Erythroblast (primary cell): ENCODE measurements at places on chromosomes 7 and 10.

- DNase-seq = peak; percentile 36
Measured at GRCh38 chr10:95308389-95309302, 17.8 kb upstream of the PDLIM1 start.

GRCh38 chr7:41699516-41699915, 3.4 kb downstream of the INHBA start:
- no peak for DNase-seq

GRCh38 chr7:143018931-143019330, 8.0 kb downstream of the OR9A2 start:
- no peak for DNase-seq

DNA sequence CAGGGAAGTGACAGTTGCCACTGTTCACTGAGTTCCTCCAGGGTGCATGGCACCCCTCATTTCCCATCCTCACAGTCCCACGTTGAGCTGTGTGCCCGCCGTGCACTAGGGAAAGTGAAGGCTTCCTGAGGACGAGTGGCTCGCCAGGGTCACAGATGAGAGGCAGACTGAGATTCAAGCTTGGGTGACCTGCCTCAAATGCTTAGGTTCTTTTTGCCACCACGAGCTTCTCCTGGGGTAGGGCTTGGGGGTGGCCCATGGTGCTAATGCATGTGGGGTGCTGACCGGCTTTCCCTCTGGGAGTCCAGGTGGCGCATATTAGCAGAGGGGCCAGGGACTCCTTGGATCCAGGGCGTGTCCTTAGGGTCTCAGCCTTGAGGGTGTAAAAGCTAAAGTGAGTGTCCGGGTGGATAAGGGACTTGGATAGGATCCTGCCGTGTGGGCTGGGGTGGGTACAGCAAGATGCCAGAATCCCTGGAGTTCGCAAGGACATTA, 1.9 kb downstream of the CALHM2 start:
- no peak for DNase-seq

DNA sequence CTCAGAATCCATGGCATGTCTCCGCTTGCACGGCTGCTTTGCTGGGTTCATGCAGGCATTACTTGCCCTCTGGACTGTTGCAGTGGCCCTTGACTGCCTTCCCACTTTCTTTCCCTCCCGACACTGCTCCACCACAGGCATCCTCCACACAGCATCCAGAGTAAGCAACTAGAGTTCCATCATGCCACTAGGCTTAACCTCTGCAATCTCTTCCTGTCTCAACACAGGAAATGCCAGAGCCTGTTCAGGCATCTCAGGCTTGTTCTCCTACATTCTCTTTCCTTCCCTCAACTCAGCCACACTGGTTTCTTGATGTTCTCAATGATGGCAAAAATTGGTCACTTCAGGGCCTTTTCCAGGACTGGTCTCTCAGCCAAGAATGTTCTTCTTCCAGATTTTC, 284.5 kb upstream of the KLF6 start:
- DNase-seq = no peak

- no peak for DNase-seq
Measured at GRCh38 chr10:8405596-8405995, 351.1 kb downstream of the GATA3 start.

GRCh38 chr7:6433784-6434615, 13.8 kb downstream of the DAGLB start:
- no peak for DNase-seq

- DNase-seq = no peak
Measured at GRCh38 chr10:119278126-119278709, 70.8 kb downstream of the GRK5 start.

DNA sequence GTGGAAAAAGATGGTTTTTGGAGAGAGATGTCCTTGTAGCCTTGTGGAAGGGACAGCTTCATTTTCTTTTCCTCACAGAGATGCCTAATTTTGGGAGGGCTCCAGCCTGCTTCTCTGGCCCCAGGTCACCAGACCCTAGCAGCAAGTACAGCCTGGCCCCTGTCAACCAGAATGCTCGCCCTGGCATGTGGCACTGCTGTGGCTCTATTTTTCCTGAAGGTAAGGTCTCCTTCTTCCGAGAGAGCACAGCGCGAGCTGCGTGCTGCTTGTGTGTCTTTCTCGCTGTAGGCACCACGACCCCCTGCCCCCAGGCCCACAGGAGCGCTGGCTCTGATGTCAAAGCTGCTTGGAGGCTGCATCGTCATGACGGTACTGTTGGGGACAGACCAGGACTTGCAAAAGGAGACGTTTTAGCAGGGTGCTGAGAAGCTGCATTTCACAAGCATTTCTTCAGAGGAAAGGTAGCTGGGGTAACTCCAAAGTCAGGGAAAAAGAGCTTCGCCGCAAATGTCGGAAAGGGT, 58.7 kb downstream of the CLEC2L start:
- no peak for DNase-seq

DNA sequence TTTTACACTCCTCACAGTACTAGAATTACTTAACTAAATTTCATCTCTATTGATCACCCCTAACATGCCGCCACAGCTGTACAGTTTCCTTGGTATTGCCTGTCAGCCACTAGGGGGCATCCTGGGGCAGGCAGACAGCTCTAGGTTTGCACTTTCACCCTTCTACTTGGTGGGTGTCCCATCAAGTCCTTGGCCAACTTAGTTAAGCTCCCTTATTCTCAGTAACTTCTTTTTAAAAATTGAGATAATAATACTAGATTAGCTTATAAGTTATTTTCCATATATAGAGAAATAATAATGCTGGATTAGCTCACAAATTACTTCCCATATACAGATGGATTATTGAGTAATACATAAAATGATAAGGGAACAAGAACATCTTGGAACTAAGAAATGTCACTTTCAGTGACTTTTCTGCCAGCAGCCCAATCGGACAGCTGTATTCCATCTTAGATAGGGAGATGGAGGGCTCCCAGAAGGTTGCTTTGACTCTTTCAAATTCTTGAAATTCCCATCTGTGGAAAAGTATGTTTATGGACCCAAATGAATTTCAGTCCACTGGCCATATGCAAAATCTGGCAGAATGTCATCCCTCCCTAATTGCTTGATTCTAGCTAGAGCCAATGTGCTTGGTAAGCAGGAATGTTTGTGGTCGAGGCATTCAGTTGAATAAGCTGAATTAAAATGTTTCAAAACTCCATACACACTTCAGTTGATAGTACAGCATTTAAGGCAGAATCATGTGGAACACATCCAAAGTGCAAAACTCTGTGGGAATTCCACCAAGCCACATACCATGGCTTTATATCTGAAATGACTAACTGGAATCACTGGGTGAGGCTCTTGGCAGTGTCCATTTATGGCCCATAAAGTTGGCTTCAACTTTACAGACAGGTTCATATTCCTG, 309.7 kb downstream of the CSTF2T start:
- peak; percentile 53 for DNase-seq

DNA sequence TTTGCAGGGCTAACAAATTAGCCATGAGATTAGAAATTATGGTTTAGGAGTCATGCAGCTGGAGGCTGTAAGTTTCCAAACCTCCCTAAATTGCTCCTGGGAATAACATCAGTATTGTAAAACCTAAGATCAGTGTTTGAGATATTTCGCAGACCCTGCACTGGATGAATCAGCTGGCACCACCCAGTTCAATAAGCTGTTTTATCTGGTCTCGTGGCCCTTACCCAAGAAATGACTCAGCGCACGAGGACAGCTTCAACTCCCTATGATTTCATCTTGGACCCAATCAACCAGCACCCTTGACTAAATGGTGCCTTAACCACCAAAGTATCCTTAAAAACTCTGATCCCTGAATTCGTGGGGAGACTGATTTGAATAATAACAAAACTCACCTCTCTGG, 482.0 kb upstream of the PCDH15 start:
- DNase-seq = peak; percentile 3

- no peak for DNase-seq
Measured at GRCh38 chr10:112517451-112517862, 70.4 kb downstream of the VTI1A start.

DNA sequence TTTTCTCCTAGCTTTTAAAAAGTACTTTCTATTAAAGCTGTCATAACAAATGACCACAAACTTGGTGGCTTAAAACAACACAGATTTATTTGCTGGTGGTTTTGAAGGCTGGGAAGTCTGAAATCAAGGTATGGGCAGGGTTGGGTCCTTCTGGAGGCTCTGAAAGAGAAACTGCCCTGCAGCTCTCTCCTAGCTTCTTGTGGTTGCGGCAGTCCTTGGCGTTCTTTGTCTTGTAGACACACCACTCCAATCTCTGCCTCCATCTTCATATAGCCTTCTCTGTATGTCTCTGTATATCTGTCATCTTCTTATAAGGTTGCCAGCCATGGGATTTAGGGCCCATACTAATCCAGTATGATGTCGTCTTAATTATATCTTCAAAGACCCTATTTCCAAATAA, 79.4 kb upstream of the PRR15 start:
- DNase-seq = no peak

- DNase-seq = no peak
Measured at GRCh38 chr7:148773334-148773733, 74.6 kb downstream of the CUL1 start.

- DNase-seq = no peak
Measured at GRCh38 chr10:103583871-103584215, 90.3 kb downstream of the NEURL1 start.

DNA sequence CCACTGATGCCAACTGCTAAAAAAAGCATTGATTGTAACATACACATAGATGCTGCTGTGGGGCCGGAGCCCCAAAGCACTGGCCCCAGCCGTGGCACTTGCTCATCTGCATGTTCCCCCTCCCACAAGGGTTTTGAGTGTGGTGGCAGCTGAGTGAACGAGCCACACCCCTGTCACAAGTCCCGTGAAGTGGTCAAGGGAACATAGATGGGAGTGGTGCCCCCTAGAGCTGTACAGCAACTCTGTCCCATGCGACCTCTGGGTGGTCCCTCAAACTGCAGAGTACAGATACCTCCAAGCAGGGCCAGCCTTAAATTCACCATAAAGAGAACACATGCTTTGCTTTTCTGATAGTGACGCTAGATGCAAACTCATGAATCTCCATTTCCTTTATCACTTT, 503.3 kb upstream of the NRP1 start:
- DNase-seq = no peak

GRCh38 chr7:78770422-78771410, 682.8 kb downstream of the MAGI2 start:
- no peak for DNase-seq

GRCh38 chr7:108404509-108405420, 51.5 kb downstream of the NRCAM start:
- no peak for DNase-seq

- peak; percentile 72 for DNase-seq
Measured at GRCh38 chr10:88991161-88991898, 732 bp downstream of the FAS start.

GRCh38 chr10:99766302-99766681, 16.1 kb upstream of the ABCC2 start:
- no peak for DNase-seq

GRCh38 chr7:98617051-98617959, at the start of gene NPTX2:
Gene NPTX2 (plus strand): TSS chr7:98617285. CDS start chr7:98617462, 177 bp downstream.
- DNase-seq = peak; percentile 36

- no peak for DNase-seq
Measured at GRCh38 chr7:82690929-82691328, 247.4 kb upstream of the CACNA2D1 start.
